ENCODE measurements at places on chromosomes 3 and 15. TPM values are rescaled to one million over a fixed set of nuclear protein-coding genes. Genes with fewer than 3 reads are reported as not detected.
A peak's percentile ranks its signal among the peaks of the same experiment; 100 is the strongest.

DNA sequence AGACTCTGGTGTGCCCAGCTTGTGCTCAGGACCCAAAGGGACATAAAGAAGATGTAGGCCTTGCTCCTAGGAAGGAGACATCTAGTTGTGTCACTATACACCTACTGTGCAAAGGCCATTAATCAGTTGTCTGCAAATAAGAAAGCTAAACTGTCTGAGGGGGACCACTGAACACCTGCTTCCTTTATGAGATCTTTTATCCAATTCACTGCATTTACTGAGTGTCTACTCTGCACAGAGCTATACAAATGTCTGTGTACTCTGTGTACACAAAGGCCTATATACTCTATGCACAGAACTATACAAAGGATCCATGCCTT, 124.8 kb downstream of the CTNNB1 start:
- DNase-seq = no peak

GRCh38 chr3:171614318-171614921, 154.2 kb upstream of the TNIK start:
- DNase-seq = peak; percentile 73

DNA sequence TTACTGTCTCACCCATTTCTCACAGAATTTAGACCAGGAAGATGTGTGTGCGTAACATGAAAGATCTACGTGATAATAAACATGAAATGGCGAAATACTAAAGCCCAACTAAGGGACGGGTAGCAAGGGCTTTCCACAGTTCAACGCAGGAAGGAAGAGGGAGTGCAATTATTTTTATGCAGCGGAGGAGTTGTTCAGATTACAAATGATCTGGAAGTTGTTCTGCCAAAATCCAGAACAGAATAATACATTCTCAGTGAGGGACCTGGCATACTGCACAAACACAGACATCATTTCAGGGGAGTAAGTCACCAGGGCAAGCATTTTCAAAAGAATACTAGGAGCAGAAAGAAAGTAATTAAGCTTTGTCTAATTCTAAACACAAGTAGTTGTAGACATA, 133.6 kb upstream of the RAP2B start:
- DNase-seq = no peak

DNA sequence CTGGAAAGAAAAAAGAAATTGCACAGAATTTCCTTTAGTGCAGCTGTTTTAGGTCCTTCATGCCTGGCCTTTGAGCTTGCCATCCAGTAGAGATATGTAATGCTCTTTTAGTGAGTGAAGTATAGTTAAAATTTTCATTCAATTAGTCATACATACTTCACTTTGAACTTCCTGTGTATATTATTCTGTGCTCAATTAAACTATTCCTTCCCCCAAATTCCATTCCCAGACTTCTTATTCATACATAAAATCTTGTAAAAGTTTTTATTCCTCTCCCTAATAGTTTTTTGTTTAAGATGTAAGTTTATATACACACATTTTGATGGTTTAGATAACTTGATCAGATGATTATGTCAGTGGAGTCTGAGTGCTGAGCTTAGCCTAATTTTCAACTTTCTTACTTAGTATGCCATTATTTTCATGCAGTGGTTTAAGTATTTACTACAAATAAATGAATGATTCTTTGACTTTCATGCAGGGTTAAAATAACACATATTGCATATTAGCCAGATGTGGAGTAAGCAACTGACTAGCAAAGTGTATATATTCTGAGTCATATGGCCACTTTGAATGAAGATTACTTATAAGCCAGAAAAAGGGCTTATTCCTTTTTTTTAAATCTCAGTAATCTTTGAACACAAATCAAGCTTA, 42.5 kb upstream of the ABHD10 start:
- DNase-seq = no peak

- DNase-seq = no peak
These were observed 69.4 kb downstream of the TGFBR2 start for GRCh38 chr3:30675774-30676173.

USP50 gene
- not detected for total RNA-seq

ISL2 gene
- total RNA-seq = 0.33 TPM

TNNC1 gene
- total RNA-seq = 7.7 TPM

CHST13 gene
- 0.99 TPM for total RNA-seq
